Activated T-helper 1 cell treated with Interleukin-2 at 50 U/mL for 16 hours (primary cell): ENCODE measurements at places on chromosomes 16 and 17.
A peak's percentile ranks its signal among the peaks of the same experiment; 100 is the strongest.

DNA sequence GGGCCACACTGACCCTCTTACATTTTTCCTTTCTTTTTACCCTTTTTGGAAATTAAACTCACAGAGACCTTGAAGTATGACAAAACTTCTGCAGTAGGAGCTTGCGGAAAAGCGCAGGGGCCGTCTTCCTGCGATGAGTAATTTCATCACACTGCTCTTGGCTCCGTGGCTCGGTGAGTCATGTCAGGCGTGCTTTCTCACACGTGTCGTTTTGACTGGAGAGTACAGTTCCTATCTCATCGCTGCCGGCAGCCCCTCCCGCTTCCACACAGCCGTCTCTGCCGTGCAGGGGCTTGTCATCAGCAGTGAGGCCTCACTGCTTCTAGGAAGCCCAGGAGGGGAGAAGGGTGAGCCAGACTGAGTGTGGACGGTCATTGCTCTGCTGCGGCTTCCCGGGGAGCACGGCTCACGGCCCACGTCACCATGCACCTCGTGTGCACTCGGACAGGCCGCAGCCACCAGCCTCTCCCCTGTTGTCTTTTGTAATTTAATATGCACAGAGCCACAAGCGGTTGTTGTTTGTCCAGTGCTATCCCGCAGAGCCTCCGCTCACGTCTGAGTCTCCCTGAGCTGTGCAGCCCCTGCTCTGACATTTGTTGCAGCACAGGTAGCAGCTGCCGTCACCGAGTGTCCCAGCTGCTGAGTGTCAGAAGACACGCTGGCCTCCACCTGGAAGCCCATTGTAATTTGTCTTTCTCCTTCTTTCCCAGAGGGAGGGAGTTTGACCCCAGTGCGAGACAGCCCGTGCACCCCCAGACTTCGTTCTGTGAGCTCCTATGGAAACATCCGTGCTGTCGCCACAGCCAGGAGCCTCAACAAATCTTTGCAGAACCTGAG, 99.4 kb upstream of the CHMP6 start:
- peak; percentile 76 for DNase-seq

- DNase-seq, result no peak
Observed at GRCh38 chr16:3937066-3937875, 56.8 kb upstream of the CREBBP start.

DNA sequence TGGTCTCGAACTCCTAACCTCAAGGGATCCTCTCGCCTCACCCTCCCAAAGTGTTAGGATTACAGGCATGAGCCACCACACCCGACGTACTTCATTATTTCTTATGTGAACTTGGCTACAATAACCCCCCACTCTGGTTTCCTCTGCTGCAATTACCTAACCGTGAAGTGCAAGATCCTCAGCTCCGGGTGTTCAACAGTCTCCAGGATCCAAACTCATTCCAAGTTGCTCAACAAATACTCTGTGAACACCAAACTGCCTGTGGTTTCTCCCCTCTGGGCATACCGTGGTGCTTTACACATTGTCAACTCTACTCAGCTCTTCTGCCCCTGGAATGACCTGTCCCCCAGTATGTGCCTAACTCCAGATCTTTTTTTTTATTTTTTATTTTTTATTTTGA, 6.8 kb upstream of the SULT1A1 start:
- DNase-seq, result no peak

DNA sequence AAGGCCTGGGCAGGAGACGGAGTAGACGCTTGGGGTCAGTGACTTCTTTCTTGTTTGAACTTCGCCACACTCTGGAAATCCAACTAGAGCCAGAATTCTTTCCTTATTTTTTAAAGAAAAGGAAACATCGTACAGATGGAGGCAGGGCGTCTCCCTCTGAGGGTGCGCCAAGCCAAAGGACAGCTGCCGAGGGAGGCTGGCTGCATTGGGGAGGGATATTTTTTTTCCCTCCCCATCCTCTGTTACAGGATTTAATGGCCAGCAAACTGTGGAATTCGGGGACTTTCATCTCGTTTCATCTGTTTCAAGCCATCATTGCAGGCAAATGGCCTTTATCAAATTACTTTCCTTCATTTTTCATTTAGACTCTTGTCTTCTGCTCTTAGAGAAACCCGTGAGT, 15.9 kb downstream of the CDK5R1 start:
- no peak for DNase-seq

- no peak for DNase-seq
Observed at GRCh38 chr16:27405546-27406451, 3.8 kb downstream of the IL21R start.

DNA sequence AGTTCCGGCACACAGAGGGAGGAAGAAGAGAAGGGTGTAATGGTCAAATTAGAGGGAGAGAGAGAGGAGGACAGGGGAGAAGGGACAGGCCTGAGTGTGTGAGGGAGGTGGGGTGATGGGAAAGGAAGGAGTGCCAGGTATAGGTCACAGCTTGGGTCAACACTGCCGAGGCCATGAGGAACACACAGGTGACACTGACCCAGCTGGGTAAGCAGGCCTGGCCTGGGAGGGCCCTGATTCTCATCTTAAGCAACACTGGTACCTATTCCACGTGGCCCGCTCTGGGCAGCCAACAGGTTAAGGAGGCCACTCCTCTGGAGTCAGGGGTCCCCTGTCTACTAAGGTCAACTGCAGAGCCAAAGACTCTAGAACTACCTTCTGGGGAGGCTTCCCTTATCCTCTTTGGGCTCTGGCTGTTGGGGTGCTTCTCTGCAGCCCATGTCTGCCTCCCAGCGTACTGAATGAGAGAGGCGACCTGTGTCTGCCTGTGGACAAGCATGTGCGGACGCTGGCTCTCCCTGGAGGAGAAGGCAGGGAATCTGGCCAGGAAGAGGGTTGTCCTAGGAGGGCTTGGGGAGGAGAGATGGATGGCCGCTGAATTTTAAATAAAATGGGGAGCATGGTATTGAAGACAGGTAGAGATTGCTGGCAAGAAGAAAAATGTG, 57.6 kb downstream of the RGS9 start:
- DNase-seq, result no peak

GRCh38 chr17:14203388-14203787, 33.3 kb downstream of the CDRT15 start:
- no peak for DNase-seq

DNA sequence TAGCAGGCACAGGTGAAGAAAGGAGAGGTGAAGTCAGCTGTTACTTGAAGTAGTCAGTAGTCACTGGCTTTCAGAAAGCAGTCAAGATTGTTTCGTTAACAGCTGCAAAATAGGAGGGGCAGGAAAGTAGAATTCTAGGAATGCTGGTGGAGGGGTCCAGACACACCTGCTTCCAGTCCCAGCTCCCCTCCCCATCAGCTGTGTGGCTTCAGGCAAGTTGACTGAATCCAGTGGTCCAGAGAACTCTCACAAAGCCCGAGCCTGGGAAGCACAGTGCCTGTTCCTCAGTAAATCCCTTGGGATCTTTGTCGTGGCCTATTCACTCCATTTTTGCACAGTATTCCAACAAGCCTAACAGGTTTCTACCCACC, 4.6 kb upstream of the SOCS1 start:
- DNase-seq, result no peak

DNA sequence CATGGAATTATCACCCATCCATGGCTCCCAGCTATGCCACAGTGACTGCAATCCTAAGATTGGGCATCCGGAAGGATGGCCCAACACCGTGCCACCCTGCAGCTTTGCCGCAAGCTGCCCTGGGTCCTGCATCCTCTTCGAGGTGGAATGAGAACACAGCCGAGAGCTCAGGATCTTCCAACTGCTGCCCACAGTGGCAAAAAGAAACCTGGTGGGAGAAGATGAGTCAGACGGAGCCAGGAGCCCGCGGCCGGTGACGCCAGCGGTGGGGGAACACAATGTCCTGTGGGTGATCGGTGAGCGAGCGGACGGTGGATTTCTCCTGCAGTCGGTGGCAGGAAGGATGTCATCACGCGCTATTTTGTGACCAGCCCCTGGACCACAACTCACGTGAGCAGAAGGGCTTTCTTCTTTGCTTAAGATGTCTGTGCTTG, 20.1 kb downstream of the CD7 start:
- DNase-seq, result peak; percentile 72

GRCh38 chr17:74858672-74859458, 820 bp downstream of the GRIN2C start:
- DNase-seq, result no peak

- DNase-seq, result no peak
Observed at GRCh38 chr16:23869052-23869451, 33.3 kb downstream of the PRKCB start.

GRCh38 chr17:11039342-11039741, 201.5 kb upstream of the PIRT start:
- no peak for DNase-seq

DNA sequence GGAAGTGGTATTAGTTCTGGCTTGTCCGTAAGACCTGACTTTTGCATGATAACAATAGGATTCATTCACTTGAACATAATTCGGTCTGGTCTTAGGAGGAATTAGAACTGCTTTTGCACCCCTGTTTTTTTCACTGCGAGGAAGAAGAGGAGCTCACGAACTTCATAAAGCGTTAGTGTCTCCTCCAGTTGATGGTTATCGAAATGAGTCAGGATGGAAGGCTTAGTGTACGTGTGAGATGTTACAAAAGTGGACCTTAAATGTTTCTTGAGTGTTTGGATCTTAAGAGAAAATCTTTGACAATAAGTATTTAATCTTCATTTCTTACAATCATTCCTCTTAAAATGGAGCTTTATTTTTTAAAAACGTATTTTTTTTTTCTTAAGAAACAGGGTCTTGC, 52.8 kb downstream of the USP10 start:
- no peak for DNase-seq

- no peak for DNase-seq
Observed at GRCh38 chr17:81865358-81865732, 5.0 kb upstream of the P4HB start.

- DNase-seq, result no peak
Observed at GRCh38 chr16:81560979-81561657, 116.5 kb downstream of the CMIP start.

DNA sequence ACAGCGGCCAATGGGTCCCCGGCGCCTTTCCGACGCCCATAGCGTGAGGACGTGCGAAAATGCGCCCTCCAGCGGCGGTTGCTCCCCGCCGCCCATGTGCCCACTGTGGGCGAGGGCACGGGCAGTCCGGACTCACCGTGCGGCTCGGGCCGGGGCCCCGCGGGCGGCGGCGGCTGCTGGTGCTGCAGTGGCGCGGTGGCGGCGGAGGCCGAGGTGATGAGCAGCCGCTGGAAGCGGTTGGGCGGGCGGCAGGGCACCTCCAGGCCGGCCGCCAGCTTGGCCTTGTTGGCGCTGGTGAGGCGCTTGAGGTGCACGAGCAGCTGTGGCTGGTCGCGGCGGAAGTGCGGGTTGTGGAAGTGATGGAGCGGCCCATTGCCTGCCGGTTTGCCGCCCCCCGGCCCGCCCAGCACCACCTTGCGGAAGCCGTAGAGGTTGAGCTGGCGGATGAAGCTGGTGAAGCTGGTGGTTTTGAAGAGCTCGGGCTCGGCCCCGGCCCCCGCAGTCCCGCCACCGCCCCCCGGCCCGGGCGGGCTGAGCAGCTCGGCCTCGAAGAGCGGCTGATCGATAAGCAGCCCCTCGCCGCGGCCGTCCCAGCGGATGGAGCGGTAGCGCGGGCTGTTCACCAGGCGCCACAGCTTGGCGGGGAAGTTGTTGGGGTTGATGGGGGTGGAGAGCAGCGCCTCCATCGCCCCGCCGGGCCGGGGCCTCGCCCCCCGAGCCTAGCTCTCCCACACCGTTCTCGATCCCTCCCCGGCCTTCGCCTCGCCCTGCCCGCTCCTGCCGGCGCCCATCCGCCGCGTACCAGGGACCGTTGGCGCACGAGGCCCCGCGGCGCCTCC, at the start of gene HSF5:
Gene HSF5 (minus strand): TSS at position 820 of the 839 bp plus-strand sequence. CDS start 134 bp downstream, at position 686.
- peak; percentile 73 for DNase-seq

DNA sequence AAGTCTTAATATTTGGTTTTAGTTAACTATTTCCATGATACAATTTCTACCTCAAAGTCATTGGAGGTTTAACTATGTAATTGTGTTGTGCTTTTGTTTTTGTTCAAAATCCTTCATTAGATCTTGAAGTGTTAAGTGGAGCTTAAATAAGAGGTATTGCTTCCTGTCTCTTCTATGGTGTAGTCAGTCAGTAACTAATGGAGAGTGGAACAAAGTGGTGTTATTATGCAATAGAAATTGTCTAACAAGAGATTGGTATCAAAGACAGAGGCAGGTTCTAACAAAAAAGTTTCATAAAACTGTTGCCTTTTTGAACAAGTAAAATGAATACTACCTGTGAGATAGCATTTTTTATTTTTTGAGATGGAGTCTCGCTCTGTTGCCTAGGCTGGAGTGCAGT, 45.2 kb downstream of the GRB7 start:
- DNase-seq, result no peak

- no peak for DNase-seq
Observed at GRCh38 chr16:85185303-85186100, 73.2 kb upstream of the CIBAR2 start.

- no peak for DNase-seq
Observed at GRCh38 chr17:82203920-82204319, 8.7 kb downstream of the CCDC57 start.

DNA sequence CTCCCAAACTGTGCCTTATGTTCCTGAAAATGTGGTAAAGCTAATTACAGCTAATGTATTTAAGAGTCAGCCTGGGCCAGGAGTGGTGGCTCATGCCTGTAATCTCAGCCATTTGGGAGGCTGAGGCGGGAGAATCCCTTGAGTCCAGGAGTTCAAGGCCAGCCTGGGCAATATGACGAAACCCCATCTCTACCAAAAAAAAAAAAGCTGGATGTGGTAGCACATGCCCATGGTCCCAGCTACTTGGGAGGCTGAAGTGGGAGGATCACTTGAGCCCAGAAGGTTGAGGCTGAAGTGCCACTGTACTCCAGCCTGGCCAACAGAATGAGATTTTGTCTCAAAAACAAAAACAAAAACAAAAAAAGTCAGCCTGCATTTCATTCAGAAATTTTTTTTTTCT, 33.2 kb upstream of the C17orf78 start:
- no peak for DNase-seq

- DNase-seq, result no peak
Observed at GRCh38 chr17:3848229-3848835, 2.3 kb upstream of the NCBP3 start.

DNA sequence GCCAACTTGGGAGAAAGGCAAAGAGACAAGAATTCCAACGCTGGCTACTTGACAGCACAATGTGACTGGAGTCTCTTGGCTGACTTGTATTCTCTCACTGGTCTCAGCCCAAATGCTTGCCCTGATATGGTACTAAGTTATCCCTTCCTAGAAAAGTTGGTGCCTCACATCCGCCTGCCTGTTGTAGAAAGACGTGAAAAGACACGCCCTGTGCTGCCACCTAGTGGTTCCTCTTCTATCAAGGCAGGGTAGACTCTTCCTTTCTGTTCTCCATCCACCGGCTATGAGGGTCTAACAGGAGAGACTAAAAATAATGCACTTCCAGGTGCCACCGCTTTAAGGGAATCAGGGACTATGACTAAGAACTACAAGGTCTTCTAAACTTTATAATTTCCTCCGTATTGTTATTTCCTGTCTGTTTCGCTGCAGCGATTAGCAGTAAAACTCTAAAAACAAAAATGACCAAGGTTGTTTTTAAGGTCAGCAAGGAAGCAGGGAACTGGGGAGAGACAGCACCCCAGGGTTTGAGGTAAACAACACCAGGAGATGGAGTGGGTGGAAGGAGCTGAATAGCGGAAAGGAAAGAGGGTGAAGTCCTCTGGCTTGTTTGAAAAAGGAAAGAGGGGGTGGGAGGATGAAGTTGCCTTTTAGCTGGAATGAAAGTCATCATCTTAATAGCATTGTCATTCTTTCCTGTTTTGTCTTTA, 109.5 kb downstream of the YPEL2 start:
- peak; percentile 69 for DNase-seq

GRCh38 chr16:53429221-53429943, 4.9 kb upstream of the RBL2 start:
- DNase-seq, result no peak
